ENCODE measurements at places on chromosomes 7 and 10.
A peak's percentile ranks its signal among the peaks of the same experiment; 100 is the strongest.

- no peak for DNase-seq
These were observed 493.4 kb downstream of the TNS3 start for GRCh38 chr7:47088329-47089067.

DNA sequence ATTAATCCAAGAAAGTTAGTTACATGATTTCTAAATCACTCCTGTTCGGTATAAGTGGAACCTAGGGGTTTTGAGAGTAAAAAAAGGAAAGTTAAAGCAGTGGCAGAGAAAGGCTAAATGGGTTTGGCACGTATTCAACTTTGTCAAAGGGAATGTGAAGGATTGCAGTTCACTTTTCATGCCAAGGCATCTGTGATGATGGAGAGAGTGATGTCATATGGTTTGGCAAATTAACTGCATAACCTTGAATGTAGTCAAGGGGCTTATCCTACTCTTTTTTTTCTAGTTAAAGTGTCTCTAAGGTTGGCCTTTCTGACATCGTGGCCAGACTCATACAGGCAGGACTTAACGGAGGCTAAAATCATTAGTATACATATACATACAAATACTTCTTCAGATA, 277.8 kb downstream of the EXOC4 start:
- DNase-seq = no peak

- DNase-seq = no peak
These were observed 72.9 kb downstream of the ADARB2 start for GRCh38 chr10:1664333-1664964.

- no peak for DNase-seq
These were observed 125.9 kb upstream of the NOBOX start for GRCh38 chr7:144529269-144529926.

- no peak for DNase-seq
These were observed 64.1 kb upstream of the MALRD1 start for GRCh38 chr10:18984531-18984930.

DNA sequence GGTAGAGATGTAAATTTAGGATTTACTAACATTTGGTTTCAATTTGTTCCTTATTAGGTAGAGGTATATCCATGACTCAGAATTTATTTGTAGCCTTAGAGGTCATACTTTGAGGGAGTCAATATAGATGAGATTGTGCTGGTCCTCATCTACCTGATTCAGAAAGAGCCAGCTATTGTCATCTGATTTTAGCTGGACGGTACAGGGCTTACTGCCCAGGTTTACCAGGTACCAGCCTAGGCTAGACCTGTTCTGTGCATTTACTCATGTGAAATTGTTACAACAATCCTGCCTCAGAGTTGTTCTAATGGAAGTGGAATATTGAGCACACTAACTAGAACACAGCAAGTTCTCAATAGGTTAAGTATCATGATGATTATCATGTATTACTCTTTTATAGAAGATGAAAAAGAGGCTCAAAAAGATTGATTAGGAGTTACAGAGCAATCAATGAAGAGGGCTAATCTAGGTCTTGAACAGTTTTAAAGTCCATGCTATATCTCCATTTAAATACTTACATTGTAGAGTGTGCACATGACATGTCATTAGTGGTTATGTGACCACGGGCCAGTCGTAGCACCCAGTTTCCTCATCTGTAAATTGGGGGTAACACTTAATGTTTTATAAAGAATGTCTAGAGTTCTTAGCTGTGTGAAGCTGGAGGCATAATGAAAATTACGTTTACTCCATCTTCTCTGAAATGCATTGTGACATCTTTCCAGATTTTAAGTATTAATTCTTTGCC, 42.1 kb downstream of the TRIM24 start:
- no peak for DNase-seq

- no peak for DNase-seq
These were observed 145.9 kb upstream of the STK17A start for GRCh38 chr7:43437001-43437400.

- DNase-seq = no peak
These were observed 39.5 kb downstream of the ADK start for GRCh38 chr10:74190494-74190893.

- no peak for DNase-seq
These were observed 46.8 kb downstream of the KCNH2 start for GRCh38 chr7:150931199-150931869.

DNA sequence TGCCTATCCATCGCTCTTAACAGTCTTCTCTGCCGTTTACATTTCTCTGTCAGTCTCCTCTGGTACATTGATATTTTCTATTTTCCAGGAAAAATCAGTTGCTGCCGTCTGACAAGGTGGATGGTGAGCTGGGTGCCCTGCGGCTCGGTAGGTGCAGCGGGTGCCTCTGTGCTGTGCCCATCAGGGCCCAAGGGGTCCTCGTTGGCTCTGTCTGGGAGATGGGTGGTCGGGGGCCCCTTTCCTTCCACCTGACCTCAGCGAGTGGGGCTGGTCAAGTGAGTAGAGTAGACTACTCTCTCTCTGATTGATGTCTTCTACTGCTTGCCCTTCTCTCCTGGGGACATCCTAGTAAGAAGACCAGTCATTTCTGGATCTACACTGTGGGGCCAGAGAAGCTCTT, 57.4 kb downstream of the MINDY4 start:
- DNase-seq = no peak

GRCh38 chr7:125112850-125113249, 183.2 kb upstream of the POT1 start:
- DNase-seq = no peak

DNA sequence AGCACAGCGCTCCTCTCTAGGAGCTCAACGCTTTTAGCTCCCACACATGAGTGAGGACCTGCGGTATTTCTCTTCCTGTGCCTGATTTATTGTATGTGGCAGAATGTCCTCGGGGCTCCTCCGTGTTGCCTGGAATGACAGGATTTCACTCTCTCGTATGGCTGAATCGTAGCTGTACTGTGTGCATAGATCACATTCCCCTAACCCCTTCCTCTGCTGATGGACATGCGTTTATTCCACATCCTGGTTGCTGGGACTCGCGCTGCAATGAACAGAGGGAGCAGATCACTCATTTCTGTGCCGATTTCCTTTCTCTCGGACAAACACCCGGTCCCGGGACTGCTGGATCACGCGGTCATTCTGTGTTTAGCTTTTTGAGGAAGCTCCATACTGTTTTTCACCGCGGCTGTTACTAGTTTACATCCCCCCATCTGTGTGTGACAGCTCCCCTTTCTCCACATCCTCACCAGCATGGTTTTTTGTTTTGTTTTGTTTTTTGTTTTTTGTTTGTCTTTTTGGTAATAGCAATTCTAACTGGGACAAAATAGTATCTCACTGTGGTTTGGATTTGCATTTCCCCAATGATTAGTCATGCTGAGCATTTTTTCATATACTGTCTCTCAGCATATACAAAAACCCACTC, 76.3 kb downstream of the FOXL3 start:
- no peak for DNase-seq

DNA sequence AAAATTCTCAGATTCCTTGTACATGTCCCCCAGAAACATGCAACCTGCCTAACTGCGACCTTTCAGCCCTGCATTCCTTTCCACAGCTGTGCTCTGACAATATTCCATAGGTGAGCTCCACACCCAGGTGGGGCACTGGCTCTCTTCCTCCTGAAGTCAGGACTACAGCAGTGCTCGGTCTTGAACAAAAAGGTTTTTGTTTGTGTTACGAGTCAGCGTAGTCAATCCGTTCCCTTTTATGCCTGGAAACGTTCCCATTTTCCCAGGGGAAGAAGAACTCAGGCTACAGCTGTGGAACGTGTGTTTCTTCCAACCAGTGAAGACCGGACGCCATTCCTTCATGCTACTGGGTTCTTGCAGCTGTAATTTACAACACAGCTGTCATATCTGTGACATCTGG, 52.4 kb upstream of the PFKP start:
- DNase-seq = no peak

GRCh38 chr10:77110757-77111156, 526.9 kb downstream of the KCNMA1 start:
- DNase-seq = no peak

DNA sequence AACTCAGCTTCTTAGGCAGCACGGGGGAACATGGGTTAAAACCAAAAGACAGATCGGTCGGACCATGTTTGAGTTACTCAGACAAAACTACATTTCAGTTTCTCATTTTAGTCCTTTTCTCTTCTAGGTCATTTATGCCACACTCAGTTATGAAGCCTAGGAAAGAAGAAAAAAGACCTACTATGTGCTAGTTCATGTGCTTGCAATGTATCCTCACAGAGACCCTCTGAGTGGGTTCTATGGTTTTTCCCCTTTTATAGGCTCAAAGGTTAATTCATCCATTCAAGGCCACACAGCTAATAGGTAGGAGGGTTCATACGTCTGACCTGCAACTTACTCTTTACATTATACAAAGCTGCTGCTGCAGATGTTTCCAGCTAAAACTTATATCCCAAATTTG, 104.7 kb upstream of the ZNF438 start:
- no peak for DNase-seq

DNA sequence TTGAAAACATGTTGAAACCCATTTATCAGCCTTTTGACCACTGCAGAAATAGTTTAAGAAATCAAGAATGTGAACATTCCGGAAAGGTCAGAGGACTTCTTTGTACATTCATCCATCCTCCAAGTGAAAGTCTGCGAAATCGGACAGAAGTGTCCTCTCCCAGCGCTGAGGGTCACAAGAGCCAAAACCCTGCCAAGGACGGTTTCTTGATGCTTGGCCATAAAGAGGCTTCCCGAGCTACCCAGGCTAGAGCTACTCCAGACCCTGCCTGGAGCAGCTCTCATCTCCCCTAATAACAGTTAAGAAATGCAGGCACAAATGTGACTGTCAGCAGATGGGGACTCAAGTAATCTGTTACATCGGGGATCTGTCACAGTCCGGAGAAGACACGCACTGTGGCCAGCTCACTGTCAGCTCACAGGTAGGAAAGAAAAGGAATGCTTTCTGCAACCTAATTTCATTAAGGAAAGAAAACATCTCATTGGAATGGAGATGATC, 4.5 kb upstream of the CYTH3 start:
- no peak for DNase-seq

GRCh38 chr7:72538856-72539255, 126.7 kb upstream of the CALN1 start:
- DNase-seq = no peak

GRCh38 chr7:114989531-114989930, 67.6 kb downstream of the MDFIC start:
- no peak for DNase-seq

- no peak for DNase-seq
These were observed 58.9 kb upstream of the ADO start for GRCh38 chr10:62745581-62745980.

DNA sequence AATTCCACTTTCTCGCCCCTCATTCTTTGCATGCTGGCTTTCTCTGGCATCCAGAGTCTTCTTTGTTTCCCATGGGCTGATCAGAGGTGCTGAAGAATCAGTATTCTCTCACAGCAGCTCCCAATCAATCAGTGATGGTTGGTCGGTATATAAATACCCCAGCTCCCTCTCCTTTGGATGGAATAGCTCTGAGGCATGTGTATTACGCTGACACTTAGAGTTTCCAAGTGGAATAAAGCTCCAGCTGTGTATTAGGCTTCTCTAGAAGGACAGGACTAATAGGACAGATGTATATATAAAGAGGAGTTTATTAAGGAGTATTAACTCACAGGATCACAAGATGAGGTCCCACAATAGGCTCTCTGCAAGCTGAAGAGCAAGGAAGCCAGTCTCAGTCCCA, 218.3 kb upstream of the GRB10 start:
- no peak for DNase-seq

GRCh38 chr7:88437132-88437531, 130.4 kb upstream of the STEAP4 start:
- DNase-seq = no peak

GRCh38 chr10:101379663-101380352, 25.8 kb downstream of the BTRC start:
- no peak for DNase-seq

- DNase-seq = no peak
These were observed 259.4 kb downstream of the PARD3 start for GRCh38 chr10:34555653-34556052.

DNA sequence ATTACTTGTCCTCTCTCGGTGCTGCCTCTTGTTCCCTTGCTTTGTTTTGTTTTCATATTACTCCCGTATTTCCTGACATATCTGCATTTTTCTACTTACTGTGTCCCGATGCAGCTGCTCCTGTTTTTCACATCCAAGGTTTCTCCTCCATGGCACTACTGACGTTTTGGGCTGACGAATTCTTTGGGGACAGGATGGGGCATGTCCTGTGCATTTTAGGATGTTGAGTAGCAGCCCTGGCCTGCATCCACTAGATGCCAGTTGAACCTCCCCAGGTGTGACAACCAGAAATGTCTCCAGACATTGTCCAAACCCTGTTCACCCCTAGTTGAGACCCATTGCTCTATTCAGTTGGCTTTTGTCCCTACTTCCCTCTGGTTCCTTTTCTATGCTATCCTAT, 12.4 kb downstream of the ZNF789 start:
- no peak for DNase-seq

- no peak for DNase-seq
These were observed 650.9 kb upstream of the GALNT17 start for GRCh38 chr7:70480927-70481569.

DNA sequence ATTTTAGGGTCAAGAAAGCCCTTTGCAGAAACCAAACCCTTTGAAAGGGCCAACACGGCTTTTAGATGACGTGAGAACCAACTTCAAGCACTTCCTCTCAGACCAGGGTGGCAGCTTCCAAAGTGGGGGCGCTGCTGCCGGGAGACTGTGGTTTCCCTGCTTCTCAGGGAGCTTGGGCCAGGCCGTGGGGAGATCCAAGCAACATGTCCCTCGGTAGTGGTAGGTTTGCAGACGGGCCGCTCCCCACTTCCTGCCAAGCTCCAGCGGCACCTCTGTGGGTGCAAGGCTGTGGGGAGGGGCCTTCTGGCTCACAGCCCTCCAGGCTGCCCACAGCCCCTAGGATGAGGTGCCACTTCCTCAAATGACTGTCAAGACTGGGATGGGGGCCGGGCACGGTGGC, 132.4 kb downstream of the FAM53B start:
- peak; percentile 60 for DNase-seq

DNA sequence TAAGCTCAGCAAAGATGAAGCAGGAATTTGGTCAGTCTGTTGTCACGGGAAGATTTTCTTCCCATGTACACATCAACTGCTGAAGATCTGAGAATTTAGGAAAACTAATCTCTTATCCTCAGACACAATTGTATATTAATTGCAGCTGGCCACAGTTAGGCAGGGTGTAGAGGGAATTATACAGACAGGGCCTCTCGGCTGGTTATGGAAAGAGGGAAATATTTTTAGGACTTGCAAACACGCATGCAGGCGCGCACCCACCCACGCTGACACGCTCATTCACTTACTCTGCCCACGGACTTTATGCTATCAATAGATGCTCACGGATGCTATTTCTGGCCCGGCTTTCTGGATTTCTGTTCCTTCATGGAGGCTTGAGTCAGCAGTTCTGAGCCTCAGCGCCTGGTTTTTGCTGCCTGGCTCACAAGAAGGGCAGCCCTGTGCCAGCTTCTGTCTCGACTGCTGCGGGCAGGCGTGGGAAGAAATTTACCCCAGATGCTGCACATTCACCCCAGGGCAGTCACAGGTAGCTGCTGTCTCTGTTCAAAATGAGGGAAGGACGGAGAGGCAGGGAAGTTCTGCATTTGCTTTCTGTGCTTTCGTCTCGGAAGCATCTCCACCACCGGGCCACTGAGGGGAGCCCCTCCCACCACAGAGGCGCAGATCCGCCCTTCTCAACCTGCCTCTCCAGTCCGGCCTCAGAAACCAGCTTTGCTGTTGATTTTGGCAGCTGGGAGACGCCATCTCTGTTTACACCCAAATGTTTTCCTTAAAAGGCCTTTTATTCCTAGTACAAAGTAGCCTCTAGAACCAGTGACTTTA, 116.3 kb upstream of the BTBD16 start:
- DNase-seq = no peak

All from CD4-positive, alpha-beta T cell treated with Interleukin-15 for 1 hour (primary cell).